Stimulated activated CD4-positive, alpha-beta T cell treated with anti-CD3 and anti-CD28 coated beads, Interleukin-4, amount 100 ng/mL, for 48 hours (primary cell): ENCODE measurements at places on chromosomes 2 and 18.
A peak's percentile ranks its signal among the peaks of the same experiment; 100 is the strongest.

GRCh38 chr2:188984680-188985079 lies 10.5 kb downstream of the COL3A1 start:
- no peak for DNase-seq

- DNase-seq = no peak
Measured at GRCh38 chr18:42508683-42509296, 553.8 kb downstream of the PIK3C3 start.

DNA sequence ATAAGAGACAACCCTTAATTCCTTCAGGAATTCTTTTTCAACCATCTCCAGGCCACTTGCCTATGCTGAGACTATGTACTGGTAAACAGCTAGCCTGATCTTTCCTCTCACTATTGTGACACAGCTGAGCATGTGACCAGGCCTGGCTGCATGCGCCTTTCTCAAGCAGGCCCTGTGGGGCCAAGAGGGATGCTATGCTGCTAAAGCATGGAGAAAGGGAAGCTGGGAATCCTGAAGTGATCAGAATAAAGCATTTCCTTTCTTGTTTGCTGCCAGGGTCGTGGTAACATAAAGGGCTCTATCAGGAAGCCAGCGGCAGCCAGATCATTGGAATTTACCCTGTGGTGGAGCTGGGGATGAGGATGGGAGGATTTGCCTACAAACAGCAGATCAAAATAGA lies 29.8 kb upstream of the LCLAT1 start:
- no peak for DNase-seq

DNA sequence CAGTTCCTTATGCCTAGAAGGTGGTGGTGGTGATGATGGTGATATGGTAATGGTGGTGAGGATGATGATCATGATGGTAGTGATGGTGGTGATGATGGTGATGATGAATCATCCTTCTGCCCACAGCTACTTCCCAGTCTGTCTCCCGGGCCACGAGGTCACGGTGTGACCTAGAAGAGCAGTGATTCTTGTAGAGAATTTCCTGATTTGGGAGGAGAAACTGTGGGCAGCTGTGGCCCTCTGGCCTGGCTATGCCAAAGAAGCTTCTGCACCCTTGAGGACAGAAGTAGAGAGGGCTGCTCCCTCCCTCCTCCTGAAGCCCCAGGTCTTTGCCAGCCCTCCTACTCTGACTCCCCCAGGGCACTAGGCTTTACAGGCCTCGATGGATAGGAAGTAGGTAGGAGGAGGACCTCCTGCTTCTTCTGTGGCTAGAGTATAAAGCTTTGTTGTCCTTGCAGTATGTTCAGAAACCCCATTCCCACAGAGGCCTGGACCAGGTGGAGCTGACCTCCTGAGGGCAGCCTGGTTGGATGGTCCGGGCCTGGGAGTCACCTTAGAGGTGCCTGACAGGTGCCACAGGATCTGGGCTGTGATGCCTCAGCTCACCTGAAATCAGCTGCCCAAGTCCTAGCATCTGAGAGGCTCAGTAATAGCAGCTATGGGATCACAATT lies 57.9 kb upstream of the EPAS1 start:
- DNase-seq = no peak

GRCh38 chr18:8217051-8217564 lies 392.1 kb upstream of the RAB12 start:
- no peak for DNase-seq

DNA sequence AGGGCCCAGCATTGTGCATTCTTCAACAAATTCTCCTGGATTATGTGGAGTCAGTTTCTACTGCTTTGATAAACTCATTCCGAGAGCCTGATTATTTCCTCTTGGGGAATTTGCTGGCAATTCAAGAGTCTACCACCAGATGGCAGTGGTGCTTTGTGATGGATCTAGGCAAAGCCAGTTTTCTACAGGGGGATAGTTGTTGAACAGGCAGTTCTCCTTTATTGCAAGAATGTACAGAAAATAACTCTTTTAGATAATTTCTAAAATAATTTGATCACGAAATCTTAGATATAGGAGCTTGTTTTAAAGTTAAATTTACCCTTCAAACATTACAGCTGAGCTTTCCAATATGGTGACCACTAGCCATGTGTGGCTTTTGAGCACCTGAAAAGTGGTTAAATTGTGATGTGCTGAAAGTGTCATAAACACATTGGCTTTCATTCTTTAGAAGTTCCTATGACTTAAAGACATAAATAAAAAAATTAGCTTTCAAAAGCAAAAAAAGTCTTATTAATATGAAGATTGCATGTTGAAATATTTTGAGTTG lies 66.7 kb upstream of the HAAO start:
- DNase-seq = peak; percentile 63

- DNase-seq = no peak
Measured at GRCh38 chr2:205931388-205931787, 154.6 kb downstream of the INO80D start.

DNA sequence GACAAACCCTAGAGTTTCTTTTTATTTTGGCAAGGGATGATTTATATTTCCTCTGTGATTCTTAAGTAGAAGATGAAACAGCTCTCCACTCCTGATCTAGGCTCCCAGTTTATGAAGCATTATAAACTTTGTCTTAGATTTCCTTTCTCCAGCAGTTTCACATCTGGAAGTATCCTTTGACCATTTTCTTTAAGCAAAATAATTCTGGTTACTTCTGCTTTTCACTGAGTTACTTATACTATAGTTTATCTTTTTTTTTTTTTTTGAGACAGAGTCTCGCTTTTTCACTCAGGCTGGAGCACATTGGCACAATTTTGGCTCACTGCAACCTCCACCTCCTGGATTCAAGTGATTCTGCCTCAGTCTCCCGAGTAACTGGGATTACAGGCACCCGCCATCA lies 45.5 kb downstream of the KCMF1 start:
- no peak for DNase-seq

DNA sequence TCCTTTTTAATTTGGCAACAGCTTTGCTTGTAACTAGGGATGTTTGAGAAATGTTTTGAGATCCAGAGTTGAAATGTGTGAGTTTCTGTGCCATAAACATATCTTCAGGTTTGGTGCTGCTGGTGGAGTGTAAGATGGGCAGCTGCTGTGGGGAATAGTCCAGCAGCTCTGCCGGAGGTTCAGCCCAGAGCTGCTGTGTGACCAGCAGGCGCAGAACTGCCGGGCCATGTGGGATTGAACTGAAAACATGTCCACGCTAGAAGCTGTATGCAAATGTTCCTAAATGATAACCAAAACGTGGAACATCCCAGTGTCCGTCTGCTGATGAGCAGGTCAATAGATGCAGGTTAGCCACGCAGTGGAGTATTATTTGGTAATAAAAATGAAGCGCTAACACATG lies 99.6 kb downstream of the DGKD start:
- no peak for DNase-seq

GRCh38 chr2:86054535-86055082 lies 51.1 kb downstream of the POLR1A start:
- no peak for DNase-seq

GRCh38 chr2:175630280-175631244 lies 371.5 kb downstream of the LNPK start:
- no peak for DNase-seq

DNA sequence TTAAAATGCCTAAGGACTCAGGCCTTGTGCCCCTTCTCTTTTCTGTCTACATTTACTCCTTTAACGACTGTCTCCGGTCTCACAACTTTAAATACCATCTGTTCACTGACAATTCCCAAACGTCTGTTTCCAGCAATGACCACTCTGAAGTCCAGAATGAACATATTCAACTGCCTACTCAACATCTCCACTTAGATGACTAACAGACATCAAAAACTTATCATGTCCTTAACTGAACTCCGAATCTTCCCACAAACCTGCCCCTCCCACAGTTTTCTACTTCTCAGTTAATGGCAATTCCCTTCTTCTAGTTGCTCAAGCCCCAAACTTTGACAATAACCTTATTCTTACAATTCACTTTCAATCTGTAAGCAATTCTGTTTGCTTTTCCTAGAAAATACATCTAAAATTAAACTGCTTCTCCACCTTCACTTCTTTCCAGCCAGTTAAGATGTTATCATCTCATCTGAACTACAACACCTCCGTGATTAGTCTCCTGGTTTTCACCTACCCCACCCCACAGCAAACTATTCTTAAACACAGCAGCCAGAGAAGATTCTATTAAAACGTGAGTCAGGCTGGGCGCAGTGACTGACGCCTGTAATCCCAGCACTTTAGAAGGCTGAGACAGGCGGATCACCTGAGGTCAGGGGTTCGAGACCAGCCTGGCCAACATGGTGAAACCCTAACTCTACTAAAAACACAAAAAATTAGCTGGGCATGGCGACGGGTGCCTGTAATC lies 2.8 kb downstream of the C1D start:
- no peak for DNase-seq

- DNase-seq = no peak
Measured at GRCh38 chr2:119005051-119005450, 63.1 kb downstream of the MARCO start.

GRCh38 chr2:105144941-105145300 lies 96.6 kb upstream of the GPR45 start:
- DNase-seq = no peak

DNA sequence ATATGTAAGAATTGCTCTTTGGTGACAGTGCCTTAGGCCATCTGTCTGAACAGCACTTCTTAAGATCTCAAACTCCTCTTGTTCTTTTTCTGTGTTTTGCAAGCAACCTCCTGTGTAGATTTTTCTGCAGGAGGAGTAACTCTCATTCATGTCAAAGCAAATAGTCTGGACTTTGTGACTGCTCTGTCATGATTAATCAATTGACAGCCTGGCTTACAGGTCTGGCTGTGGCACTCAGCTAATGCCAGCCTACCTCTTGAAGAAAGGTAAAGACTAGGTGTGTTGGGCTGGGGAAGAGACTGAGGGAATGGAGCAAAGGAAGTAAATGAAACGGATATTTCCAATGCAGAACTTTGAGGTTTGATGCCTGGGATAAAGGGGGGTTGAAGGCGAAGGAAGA lies 156.6 kb downstream of the CERS6 start:
- DNase-seq = no peak

GRCh38 chr18:34592961-34593382 lies 117.1 kb upstream of the DTNA start:
- DNase-seq = no peak

DNA sequence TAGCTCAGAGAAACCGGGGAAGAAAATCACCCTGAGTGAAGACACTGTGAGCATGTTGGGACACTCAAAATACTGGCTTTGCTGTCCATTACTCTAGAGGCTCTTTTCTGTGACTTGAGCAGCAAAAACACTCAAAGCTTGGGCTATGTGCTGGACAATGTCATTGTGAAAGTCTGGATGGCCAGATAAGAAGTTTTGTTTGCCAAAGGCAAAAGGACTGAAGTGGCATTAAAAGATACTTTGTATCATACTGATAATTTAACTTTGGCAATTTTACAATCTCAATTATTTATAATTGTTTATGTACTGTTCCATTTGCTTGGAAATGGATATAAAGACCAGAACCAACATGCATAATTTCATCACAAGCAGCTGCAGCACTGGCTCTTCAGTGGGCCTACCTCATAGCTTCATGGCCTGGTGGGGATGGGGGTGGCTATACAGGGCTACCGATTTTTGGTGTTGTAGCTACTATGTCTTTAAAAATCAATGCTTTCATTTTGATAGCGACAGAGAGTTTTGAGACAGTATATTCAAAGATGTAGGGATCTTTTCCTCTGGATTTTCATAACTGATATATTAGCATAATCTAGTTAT lies 51.1 kb downstream of the RBKS start:
- no peak for DNase-seq

DNA sequence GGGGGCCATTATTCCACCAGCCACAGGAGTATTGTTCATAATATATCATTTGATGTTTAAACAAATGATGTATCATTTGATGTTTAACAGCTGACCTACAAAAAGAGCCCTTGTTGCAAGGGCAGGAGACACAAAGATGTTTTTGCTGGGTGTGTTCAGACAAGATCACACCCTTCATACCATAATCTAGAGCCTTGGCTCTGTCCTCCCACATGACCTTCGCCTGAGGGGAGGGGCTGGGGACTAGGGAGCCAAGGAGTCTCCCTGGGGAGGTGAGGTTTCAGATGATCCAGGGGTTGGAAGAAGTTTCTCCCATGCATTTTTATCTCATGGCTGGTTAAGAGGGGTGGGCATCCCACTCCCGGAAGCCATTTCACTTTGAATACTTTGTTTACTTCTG lies 33.5 kb downstream of the CDC42EP3 start:
- DNase-seq = no peak

GRCh38 chr2:235381261-235381912 lies 112.5 kb upstream of the AGAP1 start:
- DNase-seq = no peak

DNA sequence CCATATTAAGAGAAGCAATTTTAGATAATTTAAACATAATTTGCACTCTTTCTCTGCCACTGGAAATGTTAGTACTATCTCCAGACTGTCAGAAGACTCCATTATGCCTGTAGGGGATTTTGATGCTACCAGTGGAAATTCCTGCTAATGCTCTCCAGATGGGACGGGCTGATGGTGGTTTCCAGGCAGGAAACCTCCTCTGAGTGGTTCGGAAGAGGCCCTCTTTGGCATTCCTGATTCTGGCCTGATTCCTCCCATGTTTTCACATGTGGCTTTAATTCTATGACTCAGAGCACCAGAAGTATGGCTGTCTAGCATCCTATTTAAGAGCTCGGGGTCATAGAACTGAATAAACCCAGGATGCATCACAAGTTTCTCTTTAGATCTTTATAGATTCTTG lies 70.9 kb upstream of the ST6GAL2 start:
- no peak for DNase-seq

GRCh38 chr2:2031101-2031500 lies 286.8 kb upstream of the PXDN start:
- DNase-seq = no peak

DNA sequence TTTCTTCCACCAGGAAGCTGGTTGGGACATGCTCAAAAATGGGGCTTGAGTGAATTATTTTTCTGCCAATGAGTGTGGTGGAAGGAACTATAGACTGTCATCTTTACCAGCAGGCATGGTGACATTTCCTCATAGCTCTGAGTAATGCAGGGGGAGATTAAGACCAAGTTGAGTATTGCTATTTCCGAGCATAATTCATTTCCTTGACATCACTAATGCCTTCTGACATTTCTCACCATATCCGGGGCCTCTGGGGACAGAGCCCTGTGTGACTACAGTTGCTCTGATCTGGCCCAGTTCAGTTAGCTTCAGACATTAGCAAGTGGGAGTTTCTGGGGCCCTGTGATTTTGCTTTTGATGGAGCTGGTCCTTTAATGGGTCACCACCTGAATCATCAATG lies 410.4 kb downstream of the MEIS1 start:
- no peak for DNase-seq

DNA sequence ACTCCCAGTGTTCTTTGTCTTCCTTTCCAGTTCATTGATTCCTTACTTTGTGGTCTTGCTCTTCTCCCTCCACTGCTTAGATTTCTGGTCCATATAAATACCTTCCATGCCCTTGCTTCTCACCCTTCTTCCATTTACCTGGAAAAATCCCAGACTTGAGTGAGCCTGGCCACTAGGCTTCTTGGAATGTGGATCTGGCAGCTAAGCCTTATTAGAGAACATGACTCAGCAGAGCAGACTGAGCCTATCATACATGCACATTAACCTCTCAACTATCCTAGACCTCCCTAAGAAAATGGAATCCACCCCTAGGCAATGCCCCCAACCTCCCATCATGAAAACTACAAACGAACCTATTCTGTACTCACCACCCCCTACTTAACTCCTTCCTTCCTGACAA lies 127.7 kb downstream of the RHBDD1 start:
- DNase-seq = no peak

- no peak for DNase-seq
Measured at GRCh38 chr2:36376319-36376765, 20.8 kb downstream of the CRIM1 start.

- no peak for DNase-seq
Measured at GRCh38 chr18:58501066-58501896, 127.6 kb downstream of the ALPK2 start.
